Cardiac atrium fibroblast (primary cell): ENCODE measurements at places on chromosomes 5 and 9. TPM values are rescaled to one million over a fixed set of nuclear protein-coding genes. Genes with fewer than 3 reads are reported as not detected.

Gene PDZD2
- 1.8 and 2.3 TPM in 2 replicates for total RNA-seq

Gene SPATA31A3
- not detected in 2 replicates for total RNA-seq

Gene OTULIN
- total RNA-seq, result 19.6 and 29.4 TPM in 2 replicates

Gene KIF27
- total RNA-seq, result 2.5 and 2.6 TPM in 2 replicates

Gene CDX1
- not detected in 2 replicates for total RNA-seq

Gene PCDHB16
- 0.54 TPM in 1 of 2 replicates, not detected in the other for total RNA-seq

Gene ELAVL2
- total RNA-seq, result 0.49 TPM in 1 of 2 replicates, not detected in the other

Gene TTC39B
- total RNA-seq, result 8.6 and 9.2 TPM in 2 replicates

Gene SURF2
- total RNA-seq, result 8.7 and 27.4 TPM in 2 replicates
